ENCODE measurements at places on chromosomes 4 and X.

DNA sequence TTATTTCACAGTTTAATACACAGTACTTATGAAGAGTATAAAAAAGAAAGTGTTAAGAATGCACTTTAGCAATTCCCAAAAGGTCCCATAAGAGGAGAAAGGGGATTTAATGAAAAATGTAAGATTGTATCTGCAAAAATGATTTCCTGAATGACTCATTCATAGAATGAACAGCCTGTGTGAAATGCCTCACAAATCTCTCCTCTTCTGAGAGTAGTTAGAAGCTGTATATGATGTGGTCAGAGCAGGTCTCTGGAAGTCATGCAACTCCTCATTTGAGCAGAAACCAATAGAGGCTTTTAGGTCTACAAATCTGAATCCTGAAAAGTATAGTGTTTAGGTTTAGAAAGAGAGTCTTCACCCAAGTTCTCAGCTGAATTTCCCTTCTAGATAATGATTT lies 381.3 kb upstream of the INTU start:
- DNase-seq, result no peak

- no peak for DNase-seq
Observed at GRCh38 chrX:140501321-140501720, 3.5 kb downstream of the SOX3 start.

DNA sequence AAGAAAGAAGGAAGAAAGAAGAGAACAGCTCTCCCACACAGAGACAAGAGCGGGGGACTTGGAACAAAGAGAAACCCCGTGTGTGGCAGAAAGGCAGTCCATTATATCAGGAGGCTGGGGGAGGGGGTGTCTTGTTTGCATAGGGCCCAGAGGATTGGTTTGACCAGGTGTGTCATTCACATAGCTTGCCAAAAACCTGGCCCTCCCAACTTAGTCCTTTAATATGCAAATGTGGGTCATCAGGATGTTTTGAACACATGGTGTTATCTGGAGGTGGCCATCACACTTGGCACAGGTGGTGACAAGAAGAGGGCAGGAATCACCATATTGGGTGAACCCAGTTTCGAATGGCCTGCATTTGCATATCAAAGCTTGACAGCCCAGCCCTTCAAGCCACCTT lies 111.7 kb downstream of the LINC00632 start:
- no peak for DNase-seq

- DNase-seq, result no peak
Observed at GRCh38 chr4:139938414-139938813, 215.6 kb downstream of the MAML3 start.

- no peak for DNase-seq
Observed at GRCh38 chr4:102429553-102429952, 71.6 kb upstream of the NFKB1 start.

- no peak for DNase-seq
Observed at GRCh38 chr4:38621028-38621684, 42.8 kb upstream of the KLF3 start.

GRCh38 chrX:119375561-119375960 lies 23.6 kb upstream of the SLC25A43 start:
- DNase-seq, result no peak

- no peak for DNase-seq
Observed at GRCh38 chr4:108917255-108917654, 154.4 kb upstream of the ETNPPL start.

GRCh38 chrX:123846577-123847038 lies 13.2 kb upstream of the XIAP start:
- no peak for DNase-seq

GRCh38 chrX:13899607-13900006 lies 82.7 kb upstream of the GPM6B start:
- no peak for DNase-seq

- DNase-seq, result no peak
Observed at GRCh38 chr4:150094676-150095075, 16.4 kb downstream of the DCLK2 start.

- DNase-seq, result no peak
Observed at GRCh38 chrX:148536961-148537360, 36.5 kb downstream of the AFF2 start.

- no peak for DNase-seq
Observed at GRCh38 chr4:94038195-94038594, 169.5 kb upstream of the SMARCAD1 start.

- no peak for DNase-seq
Observed at GRCh38 chr4:125582302-125582701, 267.5 kb downstream of the FAT4 start.

DNA sequence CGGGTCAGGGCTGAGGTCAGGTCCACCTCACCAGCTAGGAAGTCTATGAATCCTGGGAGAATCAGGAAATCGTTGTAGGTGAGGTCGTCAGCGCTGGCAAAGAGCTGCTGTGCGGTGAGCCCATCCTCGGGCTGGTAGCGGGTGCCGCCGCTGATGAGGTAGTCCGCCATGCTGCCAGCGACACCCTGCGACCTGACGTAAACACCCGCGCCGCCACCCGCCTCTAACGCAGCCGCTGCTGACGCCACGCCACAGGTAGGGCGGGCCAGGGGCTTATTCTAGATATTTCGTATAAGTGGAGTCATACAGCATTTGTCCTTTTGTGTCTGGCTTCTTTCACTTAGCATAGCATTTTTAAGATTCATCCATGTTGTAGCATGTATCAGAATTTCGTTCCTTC lies 220.2 kb upstream of the ATP6AP2 start:
- no peak for DNase-seq

GRCh38 chrX:136755411-136755810 lies 25.3 kb downstream of the ARHGEF6 start:
- DNase-seq, result no peak

- DNase-seq, result no peak
Observed at GRCh38 chr4:98284640-98285046, 23.5 kb downstream of the RAP1GDS1 start.

DNA sequence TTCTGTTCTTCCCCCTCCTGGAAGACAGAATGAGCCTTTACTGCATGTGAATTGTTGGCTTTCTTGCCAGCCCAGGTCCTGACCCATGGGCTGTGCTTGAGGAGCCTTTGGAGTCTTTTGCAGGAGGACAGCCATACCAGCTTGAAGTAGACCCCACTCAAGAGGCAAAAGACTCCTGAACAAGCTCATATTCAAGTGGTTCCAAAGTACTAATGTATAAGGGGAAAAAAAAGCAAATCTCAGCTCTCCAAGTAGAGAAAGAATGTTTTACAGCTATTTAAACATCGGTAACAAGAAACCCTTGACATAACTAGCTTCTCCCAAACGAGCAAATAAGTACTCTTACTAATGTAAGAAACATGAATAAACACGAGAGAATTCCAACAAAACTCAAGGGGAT lies 174.9 kb upstream of the MXRA5 start:
- no peak for DNase-seq

- no peak for DNase-seq
Observed at GRCh38 chr4:66681962-66682361, 863.3 kb downstream of the CENPC start.

GRCh38 chr4:168208957-168209614 lies 109.5 kb downstream of the DDX60 start:
- DNase-seq, result no peak

- DNase-seq, result peak; percentile 62
Observed at GRCh38 chr4:7423801-7424552, 10.8 kb downstream of the PSAPL1 start.

GRCh38 chr4:17418010-17418409 lies 93.9 kb downstream of the QDPR start:
- no peak for DNase-seq

- no peak for DNase-seq
Observed at GRCh38 chr4:74374561-74375327, 9.8 kb downstream of the EREG start.

DNA sequence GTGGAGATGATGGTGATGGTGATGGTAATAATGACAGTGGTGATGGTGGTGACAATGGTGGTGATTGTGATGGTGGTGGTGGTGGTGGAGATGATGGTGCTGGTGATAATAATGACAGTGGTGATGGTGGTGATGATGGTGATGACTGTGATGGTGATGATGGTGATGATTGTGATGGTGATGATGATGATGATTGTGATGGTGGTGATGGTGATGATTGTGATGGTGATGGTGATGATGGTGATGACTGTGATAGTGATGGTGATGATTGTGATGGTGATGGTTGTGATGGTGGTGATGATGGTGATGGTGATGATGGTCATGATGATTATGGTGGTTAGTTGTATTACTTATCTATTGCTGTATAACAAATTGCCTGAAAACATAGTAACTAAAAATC lies 108.9 kb upstream of the NKX1-1 start:
- DNase-seq, result no peak

DNA sequence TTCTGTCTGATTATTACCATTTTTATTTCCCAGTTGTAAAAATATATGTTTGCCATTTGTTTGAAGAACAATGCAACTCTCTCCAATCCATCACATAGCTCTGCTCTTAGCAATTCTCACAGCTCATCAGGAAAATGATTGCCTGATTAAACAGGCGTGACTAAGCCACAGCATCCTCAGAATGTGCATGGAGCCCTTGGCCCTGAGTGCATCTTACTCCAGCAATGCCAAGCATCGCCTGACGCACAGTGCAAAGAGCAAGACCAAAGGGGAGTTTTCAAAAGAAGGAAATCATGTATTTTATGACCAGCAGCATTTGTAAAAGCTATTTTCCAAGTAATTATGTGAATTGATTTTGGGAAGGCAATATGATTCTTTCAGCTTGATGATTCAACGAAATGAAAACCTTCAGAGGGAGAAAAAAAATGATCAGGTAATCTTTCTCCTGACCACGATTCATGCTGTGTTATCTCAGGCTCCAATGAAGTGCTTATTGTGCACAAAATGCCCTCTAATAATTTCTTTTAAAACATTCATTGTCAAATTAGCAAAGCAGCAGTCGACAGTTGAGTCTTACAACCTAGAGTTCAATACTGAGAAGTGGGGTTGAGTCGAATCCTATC lies 138.0 kb upstream of the FAM9B start:
- DNase-seq, result no peak

DNA sequence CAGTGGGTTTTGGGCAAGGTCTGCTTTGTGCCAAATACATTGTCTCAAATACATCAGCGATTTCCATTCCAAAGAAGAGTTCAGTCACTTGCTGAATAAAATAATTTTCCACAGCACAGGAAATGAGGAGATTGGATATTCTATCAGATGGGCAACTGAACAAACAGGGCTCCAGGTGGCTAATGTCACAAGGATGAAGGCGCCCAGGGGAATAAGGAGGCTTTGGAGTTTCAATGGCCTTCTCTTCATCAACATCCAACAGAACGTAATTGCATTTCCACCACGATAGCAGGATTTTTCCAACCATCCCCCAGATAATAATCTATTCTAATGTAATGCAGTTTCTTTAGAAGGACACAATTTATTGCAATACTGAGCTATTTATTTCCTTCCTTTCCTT lies 104.7 kb upstream of the KLHL13 start:
- no peak for DNase-seq

GRCh38 chrX:132435222-132435621 lies 53.6 kb downstream of the MBNL3 start:
- DNase-seq, result no peak

- DNase-seq, result no peak
Observed at GRCh38 chr4:33722800-33723516, 2521.4 kb downstream of the ARAP2 start.

GRCh38 chr4:134539729-134540231 lies 338.2 kb upstream of the PABPC4L start:
- no peak for DNase-seq

GRCh38 chrX:120205816-120206753 lies 44.5 kb upstream of the ZBTB33 start:
- no peak for DNase-seq

DNA sequence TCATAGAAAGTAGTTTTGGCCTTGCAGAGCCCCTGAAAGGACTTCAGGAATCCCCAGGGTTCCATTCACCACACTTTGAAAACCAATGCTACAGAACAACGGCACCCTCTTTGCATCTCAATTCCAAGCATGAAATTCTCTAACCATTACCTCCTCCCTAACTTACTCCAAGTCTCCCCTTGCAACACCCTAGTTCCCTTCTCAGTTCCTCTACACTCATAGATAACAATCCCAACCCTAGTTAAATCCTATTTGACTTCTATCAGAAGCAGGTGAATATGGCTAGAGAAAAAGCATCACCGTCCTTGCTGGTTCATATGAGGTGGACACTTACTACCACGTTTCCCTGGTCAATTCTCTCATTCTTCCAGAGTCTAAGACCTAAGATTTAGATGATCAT lies 2.4 kb downstream of the RCHY1 start:
- no peak for DNase-seq

DNA sequence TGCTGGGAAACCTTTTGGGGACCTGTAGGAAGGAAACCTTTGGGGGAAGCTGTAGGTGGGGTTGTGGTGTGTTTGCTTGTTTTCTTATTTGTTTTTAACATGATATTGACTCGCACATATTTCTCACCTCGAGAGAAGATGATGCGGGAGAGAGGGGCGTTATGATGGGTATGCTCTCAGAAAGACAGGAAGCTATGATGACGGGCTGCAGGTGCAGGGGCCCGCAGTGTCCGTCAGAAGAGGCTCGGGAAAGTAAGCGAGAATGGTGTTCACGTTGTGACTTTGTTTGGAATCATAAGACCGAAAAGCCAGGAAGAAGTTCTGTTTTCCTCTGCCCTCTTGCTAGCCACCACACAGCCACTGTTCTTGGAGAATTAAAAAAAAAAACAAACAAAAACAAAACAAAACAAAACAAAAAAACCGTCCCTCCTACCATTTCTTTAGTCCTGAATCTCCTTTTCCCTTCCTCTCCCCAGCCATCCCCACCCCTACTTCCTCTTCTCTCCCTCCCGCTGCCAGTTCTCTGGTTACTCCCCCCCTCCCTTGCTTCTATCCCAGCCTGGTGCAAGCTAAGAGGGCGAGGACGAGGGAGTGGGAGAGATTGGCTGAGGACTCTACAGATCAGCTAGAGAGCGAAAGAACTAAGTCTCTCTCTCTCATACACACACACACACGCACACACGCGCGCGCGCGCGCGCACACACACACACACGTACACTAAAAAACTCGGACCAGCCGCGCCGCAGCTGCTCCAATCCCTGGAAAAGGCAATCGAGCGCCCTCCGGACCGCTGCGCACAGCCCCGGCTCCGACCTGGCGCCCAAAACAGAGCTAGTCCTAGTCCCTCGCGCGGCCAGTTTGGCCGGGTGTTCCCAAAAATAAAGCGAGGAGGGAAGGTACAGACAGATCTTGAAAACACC lies at the start of gene BMP3:
BMP3 (plus strand) TSS at position 648 of the 920 bp plus-strand sequence. CDS start 577 bp downstream, outside the sequence.
- DNase-seq, result peak; percentile 74

All from type B pancreatic cell (in vitro differentiated cells).